ENCODE measurements at places on chromosomes 16 and 17.

GRCh38 chr16:68689921-68690320, 44.8 kb downstream of the CDH3 start:
- DNase-seq: no peak

- no peak for DNase-seq
Measured at GRCh38 chr16:79328402-79329165, 272.0 kb downstream of the MAF start.

DNA sequence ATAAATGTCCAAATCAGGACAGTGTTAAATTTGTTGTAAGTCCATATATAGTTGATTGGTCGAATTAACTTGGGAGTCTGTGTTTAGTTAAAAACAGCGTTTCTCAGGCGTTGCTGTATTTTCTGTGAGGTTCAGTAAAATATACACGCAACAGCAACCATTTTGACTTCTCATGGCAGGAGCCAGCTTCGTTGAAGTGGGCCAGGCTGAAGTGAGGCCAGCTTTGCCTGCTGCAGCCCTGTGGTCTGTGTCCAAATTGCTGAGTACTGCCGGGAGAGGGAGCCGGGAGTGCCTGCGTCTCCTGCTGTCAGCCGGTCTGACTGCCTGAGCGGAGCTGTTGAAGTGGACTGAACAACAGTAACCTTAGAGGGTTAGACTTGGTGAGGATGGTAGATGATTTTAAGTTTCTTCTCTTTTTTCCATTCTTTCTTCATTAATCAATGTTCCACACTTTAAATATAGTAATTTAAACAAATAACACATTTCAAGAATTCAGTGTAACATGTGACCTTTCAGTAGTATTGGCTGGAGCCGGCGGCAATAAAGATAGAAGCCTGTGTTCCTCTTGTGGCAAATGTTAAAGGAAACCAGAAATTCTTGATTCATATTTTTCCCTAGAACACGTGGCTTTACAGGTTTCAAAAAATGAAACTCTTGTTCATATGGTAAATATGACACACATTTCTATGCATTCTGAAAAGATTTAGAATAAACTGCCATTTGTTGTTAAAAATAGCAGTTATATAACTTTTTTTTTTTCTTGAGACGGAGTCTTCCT, 37.0 kb upstream of the ZNF750 start:
- no peak for DNase-seq

DNA sequence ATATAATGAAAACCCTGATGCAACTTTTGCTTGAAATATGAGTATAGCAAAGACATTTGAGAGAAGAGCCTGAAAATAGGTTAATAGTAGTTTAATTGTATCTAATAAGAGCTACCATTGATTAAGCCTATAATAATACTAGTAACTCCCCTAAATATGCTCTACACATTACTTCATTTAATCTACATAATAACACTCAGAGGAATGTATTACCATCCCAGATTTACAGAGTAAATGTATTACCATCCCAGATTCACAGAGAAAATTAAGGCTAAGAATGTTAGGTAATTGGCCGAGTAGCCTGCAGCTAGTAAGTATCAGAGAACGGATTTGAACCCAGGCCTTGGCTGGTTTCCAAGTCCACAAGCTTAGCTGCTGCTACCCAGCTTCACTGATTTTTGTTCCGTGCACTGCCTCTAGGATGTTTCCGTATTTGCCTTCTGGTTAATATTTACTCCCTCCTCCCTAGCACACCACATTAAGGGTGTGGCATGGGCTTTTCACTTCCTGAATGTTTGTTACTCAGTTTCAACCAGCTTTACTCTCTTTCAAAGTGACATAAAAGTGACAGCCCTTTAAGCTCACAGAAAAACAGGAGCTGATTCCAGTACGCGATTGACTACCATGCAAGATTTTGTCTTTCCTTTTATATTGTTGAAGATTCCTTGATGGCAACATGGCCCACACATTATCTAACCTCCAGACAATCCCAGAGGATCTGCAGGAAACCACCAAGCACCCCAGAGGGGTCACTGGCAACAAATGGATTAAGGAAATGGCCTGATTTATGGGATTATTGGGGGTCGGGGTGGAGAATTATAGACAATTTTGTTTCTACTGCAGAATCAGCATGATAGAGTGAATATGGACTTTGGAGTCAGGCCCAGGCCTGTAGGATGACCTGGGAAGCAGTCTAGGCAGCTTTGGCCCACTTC, 26.7 kb upstream of the TOX3 start:
- DNase-seq: no peak

DNA sequence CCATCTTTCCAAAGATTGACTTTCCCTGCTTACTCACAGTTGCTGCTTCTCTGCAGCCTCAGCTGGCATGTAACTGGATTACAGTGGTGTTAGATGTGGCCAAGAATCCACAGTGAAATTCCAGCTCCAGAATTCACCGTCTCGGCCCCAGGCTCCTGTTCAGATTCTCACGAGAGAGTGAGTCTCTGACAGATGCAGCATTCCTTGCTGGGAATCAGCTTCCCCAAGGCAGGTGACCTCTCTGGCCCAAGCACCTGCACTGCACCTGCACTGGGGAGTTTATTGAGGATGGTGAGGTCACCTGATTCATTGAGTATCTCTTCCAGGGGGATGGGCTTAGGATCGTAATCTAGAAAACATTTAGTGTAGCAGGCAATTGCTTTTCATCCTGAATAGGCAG, 600.5 kb upstream of the RBFOX1 start:
- no peak for DNase-seq

- no peak for DNase-seq
Measured at GRCh38 chr17:31404028-31404949, 12.8 kb downstream of the RAB11FIP4 start.

Measured in activated T-cell treated with anti-CD3 and anti-CD28 coated beads for 1 hour (primary cell).